ENCODE measurements at places on chromosomes 4 and X.

GRCh38 chr4:55931833-55932232, 16.9 kb upstream of the CEP135 start:
- no peak for DNase-seq

DNA sequence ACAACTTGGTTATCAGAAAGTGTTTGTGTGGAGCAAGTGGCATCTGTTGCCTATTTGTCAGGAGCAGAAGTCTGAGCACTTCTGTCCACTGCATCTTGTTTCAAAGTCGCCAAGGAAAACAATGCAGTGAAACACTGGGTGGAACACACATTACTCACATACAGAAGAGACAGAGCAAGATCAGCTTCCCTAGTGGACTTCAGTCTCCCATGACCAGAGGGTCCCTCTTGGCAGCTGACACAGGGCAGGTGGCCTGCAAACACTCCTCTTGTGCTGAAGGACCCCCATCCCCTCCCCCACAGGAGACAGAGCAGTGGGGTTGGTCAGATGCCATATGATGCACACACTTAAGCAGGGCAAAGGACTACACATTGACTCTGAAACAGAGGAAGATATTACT, 3.6 kb upstream of the BBS12 start:
- no peak for DNase-seq

GRCh38 chr4:80090090-80090489, 17.1 kb upstream of the ANTXR2 start:
- DNase-seq: no peak

- DNase-seq: no peak
These were observed 614.7 kb upstream of the EPHA5 start for GRCh38 chr4:66284991-66285451.

DNA sequence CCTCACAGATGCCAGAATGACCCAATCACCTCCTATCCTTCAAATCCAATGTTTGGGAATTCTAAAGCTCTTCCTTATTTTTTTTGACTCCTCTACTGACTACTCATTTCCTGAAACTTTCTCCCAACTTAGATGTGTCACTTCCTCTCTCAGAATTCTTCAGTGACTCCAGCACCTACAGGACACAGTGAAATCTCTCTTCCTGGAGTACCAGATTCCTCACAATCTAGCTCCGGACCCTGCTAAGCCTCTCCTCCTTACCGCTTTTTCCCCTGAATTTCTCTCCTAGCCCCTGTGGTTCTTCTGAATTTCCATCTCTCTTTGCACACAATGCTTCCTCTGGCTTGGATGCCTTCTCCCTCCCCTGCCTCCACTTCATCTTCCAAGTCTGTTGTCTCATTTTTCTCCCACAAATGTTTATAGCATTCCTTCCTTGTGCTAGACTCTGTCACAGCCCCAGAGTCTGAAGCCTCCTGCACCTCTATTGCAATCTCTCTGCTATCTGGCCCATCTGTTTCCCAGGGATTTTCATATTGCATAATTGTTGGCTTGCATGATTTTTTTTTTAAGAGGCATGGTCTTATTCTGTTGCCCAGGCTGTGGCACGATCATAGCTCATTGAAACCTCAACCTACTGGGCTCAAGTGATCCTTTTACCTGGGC, 80.1 kb downstream of the ANAPC4 start:
- DNase-seq: no peak

GRCh38 chrX:69065451-69065850, 99.8 kb downstream of the PJA1 start:
- no peak for DNase-seq

- no peak for DNase-seq
These were observed 12.0 kb upstream of the RBBP7 start for GRCh38 chrX:16882169-16882568.

- DNase-seq: no peak
These were observed 2430.3 kb downstream of the PCDH7 start for GRCh38 chr4:33150525-33150910.

- DNase-seq: no peak
These were observed 21.4 kb downstream of the PHEX start for GRCh38 chrX:22053481-22053880.

DNA sequence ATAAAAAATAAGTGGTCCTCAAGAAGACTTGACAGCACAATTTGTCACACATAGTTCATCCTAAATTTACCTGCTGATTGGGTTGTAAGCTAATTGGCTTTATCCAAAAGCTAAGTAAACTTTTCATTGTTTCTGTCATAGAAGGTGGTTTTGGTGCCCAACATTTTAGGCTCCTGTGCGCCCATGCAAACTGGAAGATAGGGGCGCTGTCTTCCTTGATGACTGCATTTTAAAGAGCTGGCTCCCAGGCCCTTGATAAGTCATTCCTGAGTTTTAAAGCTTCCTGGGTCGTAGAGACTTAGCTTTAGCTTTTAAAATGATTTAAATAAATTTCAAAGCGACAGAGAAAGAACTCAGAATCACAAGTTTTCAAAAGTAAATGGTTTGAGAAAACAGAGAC, 625.4 kb upstream of the GALNT7 start:
- no peak for DNase-seq

- DNase-seq: peak; percentile 21
These were observed 109.7 kb downstream of the ELOVL6 start for GRCh38 chr4:110088670-110089069.

GRCh38 chrX:4690521-4690920, 977.1 kb upstream of the PRKX start:
- DNase-seq: no peak

DNA sequence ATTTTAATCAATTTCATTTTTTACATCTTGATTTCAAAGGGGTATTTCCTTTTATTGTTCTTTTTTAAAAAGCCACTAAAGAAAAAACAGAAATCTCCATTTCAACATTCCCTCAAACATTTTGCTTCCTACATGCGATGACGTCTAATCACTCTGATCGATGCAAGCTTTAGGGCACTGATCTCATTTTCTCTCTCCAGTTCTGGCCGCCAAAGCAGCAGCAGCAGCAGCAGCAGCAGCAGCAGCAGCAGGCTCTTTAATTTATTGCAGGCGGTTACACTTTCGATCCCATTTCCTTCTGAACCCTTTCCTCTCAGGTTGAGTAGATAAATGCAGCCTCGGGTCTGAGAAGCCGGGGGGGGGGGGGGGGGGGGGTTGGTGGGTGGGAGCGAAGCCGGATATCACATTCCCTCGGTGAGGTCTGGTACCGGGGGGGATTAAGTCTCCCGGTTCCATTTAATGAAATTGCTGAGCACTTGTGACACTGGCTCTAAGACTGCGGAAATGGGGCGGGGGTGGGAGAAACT, 3.4 kb upstream of the PCDH7 start:
- no peak for DNase-seq

DNA sequence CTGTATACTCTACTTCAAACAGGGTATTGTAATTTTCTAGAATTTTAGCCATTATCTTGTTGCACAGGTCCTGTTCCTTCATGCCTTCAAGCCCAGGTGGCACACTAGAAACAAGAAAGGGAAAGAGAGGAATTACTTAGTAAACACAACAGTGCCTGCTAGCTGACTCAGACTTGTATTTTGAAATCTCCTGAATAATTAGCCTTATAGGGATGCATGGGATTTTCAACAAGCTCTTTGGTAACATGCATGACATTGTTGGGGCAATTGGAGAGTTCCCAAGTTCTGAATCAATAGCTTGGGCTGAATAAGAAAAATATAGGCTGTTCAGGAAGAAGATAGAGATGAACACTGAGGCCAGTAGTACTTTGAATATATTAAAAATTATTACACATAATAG, 118.8 kb downstream of the FAM13A start:
- no peak for DNase-seq

- no peak for DNase-seq
These were observed 53.0 kb upstream of the GABRA2 start for GRCh38 chr4:46442963-46443362.

GRCh38 chr4:112564706-112565270, 48.8 kb upstream of the NEUROG2 start:
- no peak for DNase-seq

DNA sequence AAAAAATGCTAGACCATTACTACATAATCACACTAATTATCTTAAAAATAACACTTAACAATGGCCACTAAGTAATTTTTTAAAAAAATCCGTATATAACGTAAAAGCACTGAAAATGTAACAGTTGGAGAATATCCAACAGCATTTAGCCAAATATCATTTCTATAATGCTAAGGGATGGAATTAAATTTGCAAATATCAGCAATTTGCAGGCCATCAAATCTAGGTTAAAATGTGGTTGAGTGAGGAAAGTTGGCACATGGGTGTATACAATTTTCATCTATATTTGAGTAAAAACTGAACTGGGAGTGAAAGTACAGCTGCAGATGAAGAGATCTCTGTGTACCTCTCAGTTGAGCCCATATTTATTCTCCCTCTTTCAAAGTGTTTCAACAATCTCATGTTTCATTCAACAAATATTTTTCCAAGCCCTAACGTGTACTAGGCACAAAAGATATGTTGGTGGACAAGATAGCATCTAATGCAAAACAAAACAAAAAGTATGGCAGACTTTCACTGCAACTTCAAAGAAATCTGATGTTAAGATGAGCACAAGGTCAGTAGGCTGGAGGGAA, 63.0 kb downstream of the MBNL3 start:
- DNase-seq: no peak

DNA sequence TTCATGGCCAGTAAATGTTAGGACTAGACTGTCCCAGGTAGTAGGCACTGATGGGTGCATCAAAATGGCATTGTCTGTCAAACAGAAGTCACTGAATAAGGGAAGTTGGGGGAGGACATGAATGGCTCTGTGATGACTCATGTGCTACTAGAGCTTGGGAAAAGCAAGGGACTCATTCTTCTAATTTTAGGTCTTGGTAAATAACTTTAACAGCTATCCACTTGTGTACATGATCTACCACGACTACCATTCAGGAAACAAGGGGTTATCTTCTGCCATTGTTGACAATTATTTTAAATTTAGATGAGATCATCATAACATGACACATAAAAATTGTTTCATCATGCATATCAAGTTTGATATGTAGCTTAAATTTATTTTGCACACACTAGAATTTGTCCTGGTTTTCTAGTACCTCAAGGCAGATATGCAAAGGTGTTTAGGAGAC, 6.3 kb downstream of the AREG start:
- DNase-seq: no peak

- DNase-seq: no peak
These were observed 263.5 kb downstream of the TMA16 start for GRCh38 chr4:163758032-163758431.

DNA sequence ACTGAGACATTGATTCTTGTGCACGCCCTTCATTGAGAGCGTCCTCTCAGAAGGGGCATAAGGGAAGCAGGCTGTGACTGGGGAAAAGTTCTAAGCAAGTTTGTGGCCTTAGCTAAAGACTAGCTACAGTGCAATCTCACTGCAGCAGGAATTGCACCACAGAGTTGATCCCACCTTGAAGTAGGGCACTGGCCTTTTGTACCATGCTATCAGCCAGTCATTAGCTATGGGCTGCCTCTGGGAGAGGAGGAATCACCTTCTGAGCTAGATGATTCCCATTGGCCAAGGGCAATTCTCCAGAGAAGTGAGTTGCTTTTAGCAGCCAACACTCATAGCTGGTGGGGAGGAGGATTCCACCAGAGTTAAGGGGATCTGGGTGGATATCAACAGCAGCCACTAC, 142.6 kb upstream of the SCML1 start:
- DNase-seq: no peak

DNA sequence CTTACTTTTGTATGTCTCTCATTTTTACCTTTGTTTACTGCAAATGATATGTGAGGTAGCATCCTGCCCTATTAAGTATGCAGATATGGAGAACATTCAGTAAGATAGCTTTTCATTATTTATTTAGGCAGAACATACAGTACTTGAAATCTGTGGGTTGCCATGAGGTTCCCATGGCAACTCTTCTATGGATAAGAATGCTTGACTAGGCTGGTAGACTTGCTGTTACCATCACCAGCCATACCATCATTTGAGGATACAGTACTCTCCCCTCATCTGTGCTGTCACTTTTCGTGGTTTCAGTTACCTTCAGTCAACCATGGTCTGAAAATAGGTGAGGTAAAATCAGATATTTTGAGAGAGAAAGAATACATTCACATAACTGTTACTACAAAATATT, 56.7 kb downstream of the NAF1 start:
- no peak for DNase-seq

DNA sequence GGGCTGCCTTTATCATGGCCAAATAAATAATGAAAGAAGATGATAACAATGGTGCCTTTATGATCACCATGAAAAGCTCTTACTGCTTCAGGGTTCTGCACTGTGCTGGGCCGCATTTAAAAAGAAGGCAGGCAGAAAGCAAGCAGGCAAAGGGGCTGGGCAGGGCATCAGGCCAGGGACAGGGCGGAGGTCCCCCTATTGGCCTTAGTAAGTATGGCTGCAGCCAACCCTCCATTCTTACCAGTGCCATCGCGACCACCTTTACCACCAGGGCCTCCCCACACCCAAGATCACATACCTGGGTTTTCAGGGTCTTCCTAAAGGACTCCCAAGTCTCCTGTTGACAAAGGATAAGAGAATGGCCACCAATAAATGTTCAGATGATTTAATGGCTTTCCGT, 38.9 kb downstream of the CNGA2 start:
- no peak for DNase-seq

- no peak for DNase-seq
These were observed 8.4 kb upstream of the PLA2G12A start for GRCh38 chr4:109738104-109738872.

GRCh38 chrX:42496239-42496638, 281.7 kb downstream of the PPP1R2C start:
- DNase-seq: no peak

Data from stimulated activated CD4-positive, alpha-beta T cell treated with anti-CD3 and anti-CD28 coated beads, Interleukin-15, amount 100 ng/mL, for 48 hours (primary cell).